ENCODE measurements at places on chromosomes 7 and 10. TPM values are rescaled to one million over a fixed set of nuclear protein-coding genes. Genes with fewer than 3 reads are reported as not detected.

The MMP21 gene
- total RNA-seq: not detected

The ZC3HAV1L gene
- 25.7 TPM for total RNA-seq

The CFAP43 gene
- total RNA-seq: not detected

The PLXNA4 gene
- 20.4 TPM for total RNA-seq

The LIPK gene
- not detected for total RNA-seq

The AUTS2 gene
- total RNA-seq: 11.3 TPM

The CCDC172 gene
- not detected for total RNA-seq

The FXYD4 gene
- not detected for total RNA-seq

The FEZF1 gene
- total RNA-seq: not detected

The SH2B2 gene
- total RNA-seq: 0.25 TPM

The MKI67 gene
- total RNA-seq: 101 TPM

The XPNPEP1 gene
- 87.3 TPM for total RNA-seq

The SBDS gene
- 86.5 TPM for total RNA-seq

The OR2A14 gene
- not detected for total RNA-seq

The TSPAN33 gene
- not detected for total RNA-seq

The LIPJ gene
- 0.09 TPM for total RNA-seq

The PPP1R17 gene
- not detected for total RNA-seq

The GARIN1A gene
- total RNA-seq: 3.6 TPM

The MAT1A gene
- total RNA-seq: not detected

The NRP1 gene
- 306 TPM for total RNA-seq

The CNPY1 gene
- not detected for total RNA-seq

The INMT gene
- total RNA-seq: not detected

The SUFU gene
- total RNA-seq: 14.5 TPM

The HMX2 gene
- total RNA-seq: not detected

The PODXL gene
- 264 TPM for total RNA-seq

The TET1 gene
- 1.5 TPM for total RNA-seq

The CHST3 gene
- 11.5 TPM for total RNA-seq

The ANKRD1 gene
- 591 TPM for total RNA-seq

The SPDYE5 gene
- total RNA-seq: 0.16 TPM

The ZNF518A gene
- 11.9 TPM for total RNA-seq

The DENND2A gene
- total RNA-seq: not detected

The MMRN2 gene
- 169 TPM for total RNA-seq

The OR2A5 gene
- not detected for total RNA-seq

The ZNF282 gene
- total RNA-seq: 36.0 TPM

The C10orf143 gene
- total RNA-seq: 0.44 TPM

The DOCK4 gene
- total RNA-seq: 164 TPM

The CCL24 gene
- not detected for total RNA-seq

The ADAP1 gene
- 0.46 TPM for total RNA-seq

The PNLIPRP1 gene
- not detected for total RNA-seq

The PEX1 gene
- 11.7 TPM for total RNA-seq
